ENCODE measurements at places on chromosomes 4 and X.

GRCh38 chr4:156941940-156942548 lies 29.6 kb downstream of the PDGFC start:
- DNase-seq: no peak

GRCh38 chr4:39235696-39236095 lies 53.4 kb downstream of the WDR19 start:
- no peak for DNase-seq

GRCh38 chr4:172809319-172809718 lies 359.3 kb upstream of the GALNT7 start:
- DNase-seq: no peak

DNA sequence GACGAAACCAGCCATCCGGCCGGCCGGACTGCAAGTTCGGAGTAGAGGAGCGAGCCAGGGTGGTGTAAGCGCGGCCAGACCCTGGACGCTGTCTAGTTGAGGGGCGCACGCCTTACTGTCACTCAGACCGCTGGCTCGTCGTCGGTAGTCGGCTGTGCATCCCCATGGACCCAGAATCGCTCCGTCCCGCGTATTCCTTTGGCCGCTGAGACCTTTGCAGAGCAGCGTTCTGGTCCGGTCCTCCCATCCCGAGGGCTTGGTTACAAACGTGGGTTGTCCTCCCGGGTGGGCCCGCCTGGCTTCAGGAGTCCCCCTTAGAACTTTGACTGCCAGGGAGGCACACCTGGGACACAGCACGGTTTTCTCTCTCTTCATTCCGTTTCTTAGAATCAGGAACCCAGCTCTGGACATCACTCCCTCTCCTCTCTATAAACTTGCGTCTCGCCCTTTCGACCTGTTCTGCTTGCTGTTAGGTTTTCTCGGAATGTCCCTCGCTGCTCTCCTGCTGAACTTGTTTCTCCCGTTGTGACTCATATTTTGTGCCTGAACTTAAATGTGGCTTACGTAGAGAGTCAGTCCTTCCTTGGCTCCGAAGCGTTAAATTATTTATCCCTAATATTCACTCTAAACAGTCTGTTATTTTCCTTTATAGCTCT lies 672 bp downstream of the PGM2 start:
- DNase-seq: no peak

DNA sequence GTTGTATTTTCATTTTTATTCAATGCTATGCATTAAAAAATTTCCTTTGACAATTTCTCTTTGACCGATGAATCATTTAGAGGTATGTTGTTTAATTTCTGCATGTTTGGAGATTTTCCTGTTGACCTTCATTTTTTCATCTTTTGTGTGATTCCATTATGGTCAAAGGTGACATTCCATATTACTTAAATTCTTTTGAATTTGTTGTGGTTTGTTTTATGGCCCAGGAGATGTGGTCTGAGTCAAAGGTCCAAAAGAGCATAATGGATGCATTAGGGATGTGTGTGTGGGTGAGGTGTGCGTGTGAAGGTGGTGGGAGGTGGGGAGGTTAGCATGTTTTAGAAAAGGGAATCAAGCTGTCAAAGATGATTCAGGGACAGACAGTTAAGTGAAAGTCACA lies 76.0 kb upstream of the GIMD1 start:
- DNase-seq: no peak

GRCh38 chrX:9503261-9503660 lies 38.4 kb downstream of the TBL1X start:
- no peak for DNase-seq

- no peak for DNase-seq
Observed at GRCh38 chr4:158121161-158121579, 51.7 kb downstream of the GASK1B start.

GRCh38 chr4:75717408-75717807 lies 7.0 kb upstream of the USO1 start:
- no peak for DNase-seq

DNA sequence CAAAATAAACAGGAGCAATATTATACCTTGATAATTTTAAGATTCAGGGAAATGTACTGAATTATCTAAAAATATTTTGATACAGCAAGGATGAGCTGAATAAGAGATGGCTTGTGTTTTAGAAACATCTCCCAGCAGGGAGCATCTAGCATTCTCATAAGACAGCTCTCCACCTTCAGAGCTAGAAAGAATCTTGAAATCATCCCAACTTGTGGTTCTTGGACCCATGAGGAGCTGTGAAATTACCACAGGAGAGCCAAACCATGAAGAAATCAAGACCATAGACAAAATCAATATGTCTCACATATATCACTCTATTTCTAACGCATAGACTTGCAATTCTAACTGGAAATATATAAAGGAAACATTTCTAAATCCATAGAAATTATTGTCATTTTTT lies 210.6 kb upstream of the DKK2 start:
- DNase-seq: no peak

DNA sequence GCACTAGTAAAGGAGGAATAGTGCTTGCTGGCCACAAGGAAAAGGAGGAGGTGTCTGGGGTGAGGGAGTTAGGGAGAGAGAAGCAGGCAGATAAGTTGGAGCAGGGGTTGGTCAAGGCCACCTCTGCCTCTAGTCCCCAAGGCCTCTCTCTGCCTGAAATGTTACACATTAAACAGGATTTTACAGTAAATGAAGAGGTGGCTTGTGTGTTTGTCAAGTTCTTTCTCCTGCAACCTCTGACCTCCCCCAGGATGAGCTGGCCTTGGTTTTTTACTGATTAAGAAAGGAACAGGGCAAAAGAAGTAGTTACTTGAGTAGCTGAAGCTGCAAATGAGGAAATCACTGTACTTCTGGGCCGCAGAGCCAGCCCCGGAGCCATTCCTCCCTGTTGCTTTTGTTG lies 2.0 kb downstream of the GJB1 start:
- no peak for DNase-seq

DNA sequence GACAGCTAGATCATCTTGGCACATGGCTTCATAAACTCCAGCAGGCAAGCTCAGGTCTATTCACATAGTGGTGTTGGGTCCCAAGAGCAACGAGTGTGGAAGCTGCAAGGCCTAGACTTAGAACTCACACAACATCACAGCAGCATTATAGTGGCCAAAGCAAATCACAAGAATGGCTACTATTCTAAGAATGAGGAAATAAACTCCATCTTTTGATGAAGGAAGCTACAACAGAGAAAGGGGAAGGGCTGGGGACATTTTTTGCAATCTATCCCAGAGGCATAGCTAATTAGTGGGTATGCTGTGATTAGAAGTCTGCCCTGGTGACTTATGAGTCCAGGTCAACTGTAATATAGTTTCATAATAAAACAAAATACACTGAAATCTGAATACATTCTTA lies 42.9 kb upstream of the TAB3 start:
- no peak for DNase-seq

DNA sequence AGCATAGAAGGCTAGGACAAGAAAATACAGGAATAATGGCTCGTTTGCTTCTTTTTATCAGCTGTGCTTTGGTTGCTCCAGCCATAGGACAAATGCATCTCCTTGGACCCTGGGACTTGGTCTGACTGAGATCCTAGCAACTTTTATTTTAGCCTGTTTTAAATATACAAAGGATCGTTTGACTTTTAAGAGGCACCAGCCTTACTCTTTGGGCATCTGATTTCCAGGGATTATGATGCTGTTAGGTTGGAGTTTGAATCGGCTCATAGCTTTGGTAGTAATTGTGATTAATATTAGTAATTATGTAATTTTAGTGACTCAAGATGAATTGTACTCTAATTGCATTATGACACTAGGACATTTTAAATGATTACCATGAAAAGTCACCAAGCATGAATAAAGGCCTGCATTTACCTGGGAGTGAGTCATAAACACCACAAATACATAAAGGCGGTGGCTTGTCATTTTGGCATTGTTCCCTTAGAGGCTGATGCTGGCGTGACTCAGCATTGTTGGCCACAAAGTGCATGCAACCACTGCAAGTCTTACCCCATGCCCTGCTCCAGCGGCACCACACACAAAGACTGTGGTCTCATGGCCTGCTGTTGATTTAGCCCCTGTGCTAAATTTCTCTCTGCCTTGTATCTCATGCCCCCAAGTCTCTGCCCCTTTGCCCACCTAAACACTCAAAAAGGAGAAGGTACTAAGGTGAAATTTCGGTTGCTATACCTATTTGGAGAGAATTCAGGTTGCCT lies 12.4 kb downstream of the GPAT3 start:
- peak; percentile 50 for DNase-seq

- DNase-seq: no peak
Observed at GRCh38 chr4:174654634-174655033, 132.3 kb upstream of the HPGD start.

DNA sequence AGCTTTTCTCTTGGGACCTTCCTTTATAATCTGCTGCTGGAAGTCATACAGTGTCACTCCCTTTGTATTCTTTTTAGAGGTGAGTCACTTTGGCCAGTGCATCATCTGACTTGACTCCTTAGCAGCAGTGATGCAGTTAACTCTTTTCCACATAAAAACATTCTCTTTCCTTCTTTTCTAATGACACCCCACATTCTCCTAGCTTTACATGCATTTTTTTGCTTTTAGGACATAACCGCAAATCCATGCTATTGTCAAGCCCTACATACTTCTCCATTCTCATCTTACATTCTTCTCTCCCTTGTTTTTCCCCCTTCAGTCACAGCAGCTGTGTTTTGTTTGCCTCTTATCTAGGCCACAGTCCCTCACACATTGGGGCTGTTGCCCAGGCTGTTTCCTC lies 55.1 kb downstream of the ZNF330 start:
- no peak for DNase-seq

DNA sequence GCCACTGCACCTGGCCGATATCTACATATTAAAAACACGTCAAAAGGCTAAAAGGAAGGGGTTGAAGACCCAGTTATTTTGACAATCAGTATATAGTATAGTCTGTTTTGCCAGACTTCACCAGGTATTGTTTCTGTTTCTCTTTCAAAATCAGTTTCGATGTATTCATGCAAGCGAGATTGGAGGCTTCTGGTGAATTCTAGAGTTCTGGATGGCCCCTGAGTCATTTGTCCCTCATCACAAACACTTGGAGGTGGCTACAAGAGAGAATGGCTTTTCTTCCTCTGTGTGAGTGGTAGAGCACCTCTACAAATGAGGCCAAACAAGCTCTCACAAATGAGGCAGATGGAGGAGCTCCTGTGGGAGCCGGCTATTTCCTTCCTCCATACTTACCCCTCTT lies 68.6 kb upstream of the ADGRG2 start:
- DNase-seq: no peak

- peak; percentile 17 for DNase-seq
Observed at GRCh38 chr4:168076989-168077725, 15.2 kb upstream of the ANXA10 start.

- DNase-seq: no peak
Observed at GRCh38 chr4:101439926-101440325, 92.6 kb upstream of the PPP3CA start.

DNA sequence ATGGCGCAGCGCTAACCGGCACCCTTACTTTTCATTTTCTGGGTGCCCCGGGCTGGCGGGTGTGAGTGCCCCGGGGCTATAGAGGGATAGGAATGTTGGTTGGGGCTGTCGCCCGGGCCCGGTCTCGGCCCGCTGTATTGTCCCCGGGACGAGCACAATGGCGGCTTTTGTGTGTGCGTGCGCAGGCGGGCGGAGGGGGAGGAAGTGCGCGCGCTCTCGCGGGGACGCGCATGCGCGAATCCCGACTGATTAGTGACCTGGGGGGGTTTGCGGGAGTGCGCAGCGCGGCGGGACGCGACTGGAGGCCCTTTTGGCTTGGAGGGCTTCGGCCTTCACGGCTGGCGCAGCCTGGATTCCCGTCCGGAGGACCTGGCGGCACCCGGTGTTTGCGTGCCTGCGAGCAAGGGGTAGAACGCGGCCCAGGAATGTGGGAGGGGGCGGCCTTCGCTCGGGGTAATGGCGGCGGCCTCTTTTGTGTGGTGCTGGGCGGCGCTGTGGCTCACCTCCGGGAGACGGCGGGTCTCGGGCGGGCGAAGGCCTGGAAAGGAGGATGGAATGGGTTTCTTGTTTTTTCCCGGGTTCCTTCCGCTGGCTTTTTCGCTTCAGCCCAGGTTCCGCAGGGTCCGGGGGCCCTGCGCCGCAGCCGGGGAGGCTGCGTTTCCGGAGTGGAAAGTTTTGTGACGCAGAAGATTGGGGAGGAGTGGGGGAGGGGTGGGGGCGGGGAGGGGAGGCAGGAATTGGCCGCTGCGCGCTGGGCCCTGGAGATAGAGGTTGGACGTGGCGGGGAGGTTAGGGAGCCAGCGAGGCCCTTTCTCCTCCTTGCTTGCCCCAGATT lies 618 bp downstream of the DDX3X start:
- peak; percentile 79 for DNase-seq

GRCh38 chr4:54439831-54440243 lies 210.7 kb downstream of the PDGFRA start:
- no peak for DNase-seq

DNA sequence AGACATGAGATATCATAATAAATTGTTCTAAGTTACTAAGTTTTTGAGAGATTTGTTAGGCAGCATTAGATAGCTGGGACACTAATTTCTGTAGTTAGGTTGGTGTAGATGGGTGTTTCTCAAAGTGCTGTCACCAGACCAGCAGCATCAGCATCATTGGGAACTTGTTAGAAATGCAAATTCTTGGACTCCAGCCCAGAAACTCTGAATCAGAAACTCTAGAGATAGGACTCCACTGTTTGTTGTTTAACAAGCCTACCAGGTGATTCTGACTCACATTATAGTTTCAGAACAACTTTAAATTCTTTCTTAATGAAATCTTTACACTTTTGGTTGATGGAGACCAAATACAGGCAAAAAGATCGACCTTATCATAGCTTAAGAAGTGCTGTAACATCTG lies 173.7 kb downstream of the PABPC4L start:
- DNase-seq: no peak

- no peak for DNase-seq
Observed at GRCh38 chr4:48910511-48910910, 3.9 kb upstream of the OCIAD2 start.

DNA sequence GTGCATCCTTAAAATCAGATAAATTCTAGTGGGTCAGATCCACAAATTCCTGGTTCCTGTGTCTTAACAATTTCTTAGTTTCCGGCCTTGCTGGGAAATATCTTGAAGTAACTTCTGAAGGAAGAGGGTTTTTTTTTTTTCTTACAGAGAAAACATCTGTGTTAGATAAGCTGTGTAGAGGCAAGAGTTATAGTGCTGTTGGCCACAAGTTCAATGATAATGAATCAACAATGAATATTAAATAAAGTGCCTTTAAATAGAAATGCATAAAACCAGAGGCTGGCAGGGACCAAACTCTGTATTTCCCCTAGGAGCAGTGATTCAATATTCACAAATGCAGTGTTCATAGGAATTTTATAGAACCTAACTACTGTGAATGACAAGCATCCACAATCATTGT lies 711.9 kb upstream of the ATOH1 start:
- no peak for DNase-seq

GRCh38 chr4:102567427-102567826 lies 66.3 kb downstream of the NFKB1 start:
- DNase-seq: no peak

- DNase-seq: no peak
Observed at GRCh38 chr4:164748375-164748774, 5.6 kb upstream of the SMIM31 start.
